IPS DF 6.9 (cell line): ENCODE measurements at places on chromosomes 13 and 19.

- H3K27ac ChIP-seq, result no peak overlapping the region
- no peaks in the 10 kb centered on the region for H3K27me3 ChIP-seq
- no peak overlapping the region for H3K4me3 ChIP-seq
- peak; percentile 43 for DNase-seq
- no peaks in the 10 kb centered on the region for H3K36me3 ChIP-seq
These were observed 10.1 kb downstream of the OR1I1 start for GRCh38 chr19:15091918-15092753.

- H3K36me3 ChIP-seq, result no peaks in the 10 kb centered on the region
- H3K4me1 ChIP-seq, result no peaks in the 10 kb centered on the region
- H3K27me3 ChIP-seq, result no peaks in the 10 kb centered on the region
- no peak overlapping the region for H3K27ac ChIP-seq
- DNase-seq, result no peak
These were observed 12.8 kb downstream of the ZNF546 start for GRCh38 chr19:40009674-40010073.

GRCh38 chr13:75170311-75170710, 311.7 kb downstream of the TBC1D4 start:
- peaks cover 1% of the 10 kb centered on the region; the same call in 1 of the 2 replicates for H3K4me1 ChIP-seq
- no peak overlapping the region for H3K4me3 ChIP-seq
- H3K27me3 ChIP-seq, result no peaks in the 10 kb centered on the region
- DNase-seq, result no peak

GRCh38 chr13:74000876-74001275, 133.3 kb downstream of the KLF12 start:
- H3K27me3 ChIP-seq, result no peaks in the 10 kb centered on the region
- no peak overlapping the region for H3K27ac ChIP-seq
- no peaks in the 10 kb centered on the region for H3K36me3 ChIP-seq
- no peak overlapping the region for H3K4me3 ChIP-seq
- no peaks in the 10 kb centered on the region for H3K4me1 ChIP-seq

GRCh38 chr19:22935151-22935550, 67.8 kb downstream of the ZNF728 start:
- H3K4me1 ChIP-seq, result no peaks in the 10 kb centered on the region
- no peak overlapping the region for H3K27ac ChIP-seq
- H3K36me3 ChIP-seq, result no peaks in the 10 kb centered on the region
- DNase-seq, result no peak
- no peak overlapping the region for H3K4me3 ChIP-seq

GRCh38 chr13:70390968-70391367, 282.7 kb upstream of the KLHL1 start:
- no peak overlapping the region for H3K27ac ChIP-seq
- H3K4me1 ChIP-seq, result peaks cover 1% of the 10 kb centered on the region; the same call in 1 of the 2 replicates
- H3K36me3 ChIP-seq, result no peaks in the 10 kb centered on the region
- no peaks in the 10 kb centered on the region for H3K27me3 ChIP-seq
- H3K4me3 ChIP-seq, result no peak overlapping the region

- no peaks in the 10 kb centered on the region for H3K27me3 ChIP-seq
- H3K4me3 ChIP-seq, result no peak overlapping the region
- H3K36me3 ChIP-seq, result peaks cover 2% of the 10 kb centered on the region; the same call in 1 of the 2 replicates
- H3K4me1 ChIP-seq, result no peaks in the 10 kb centered on the region
- no peak for DNase-seq
These were observed 25.3 kb upstream of the ZSCAN18 start for GRCh38 chr19:58123354-58123753.

DNA sequence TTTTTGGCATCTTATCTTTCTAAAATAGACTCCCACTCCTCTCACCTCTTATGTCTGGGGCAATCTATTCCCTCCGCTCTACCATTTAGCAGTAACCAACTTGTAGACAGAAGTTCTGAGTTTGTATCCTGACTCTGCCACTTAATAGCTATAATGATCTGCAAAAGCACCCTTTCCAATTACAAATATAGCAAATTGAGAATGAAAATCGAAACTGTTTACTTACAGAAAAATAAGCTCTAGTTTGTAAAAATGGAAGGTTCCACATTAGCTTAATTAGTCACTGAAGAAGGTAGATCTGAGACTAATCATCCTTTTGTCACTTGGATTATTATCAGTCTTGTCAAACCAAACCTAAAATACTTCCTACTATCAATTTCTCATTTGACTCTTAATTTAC, 409.3 kb downstream of the DIAPH3 start:
- no peaks in the 10 kb centered on the region for H3K4me1 ChIP-seq
- H3K27ac ChIP-seq, result no peak overlapping the region
- no peaks in the 10 kb centered on the region for H3K27me3 ChIP-seq

DNA sequence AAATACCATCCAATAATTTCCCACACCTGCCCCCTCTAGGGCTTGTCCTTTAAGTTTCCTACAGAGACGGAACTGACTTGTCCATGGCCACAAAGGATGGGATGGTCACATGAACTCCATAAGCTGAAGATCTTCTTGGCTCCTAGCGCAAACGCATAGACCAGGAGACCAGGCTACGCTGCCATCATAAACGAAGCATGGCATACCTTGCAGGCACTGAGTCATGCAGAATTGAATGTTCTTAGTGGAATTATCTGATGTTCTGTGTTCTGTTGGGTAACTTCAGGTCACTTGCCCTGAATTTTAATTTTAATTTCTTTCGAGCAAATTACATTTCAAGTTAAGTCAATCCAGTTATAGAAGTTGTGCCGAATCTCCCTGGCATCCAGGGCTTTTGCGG, 96.4 kb upstream of the STARD13 start:
- no peaks in the 10 kb centered on the region for H3K27me3 ChIP-seq
- DNase-seq, result no peak
- no peaks in the 10 kb centered on the region for H3K36me3 ChIP-seq
- H3K4me1 ChIP-seq, result no peaks in the 10 kb centered on the region
- H3K4me3 ChIP-seq, result no peak overlapping the region

- H3K36me3 ChIP-seq, result no peaks in the 10 kb centered on the region
- no peak for DNase-seq
- no peak overlapping the region for H3K4me3 ChIP-seq
- H3K27me3 ChIP-seq, result no peaks in the 10 kb centered on the region; the same call in 1 of the 2 replicates
- no peak overlapping the region for H3K27ac ChIP-seq
These were observed 26.4 kb upstream of the ZNF507 start for GRCh38 chr19:32318884-32319520.

- H3K27ac ChIP-seq, result no peak overlapping the region
- no peaks in the 10 kb centered on the region for H3K27me3 ChIP-seq
- no peaks in the 10 kb centered on the region for H3K4me1 ChIP-seq
- no peaks in the 10 kb centered on the region for H3K36me3 ChIP-seq
- no peak for DNase-seq
These were observed 67.3 kb upstream of the C1QTNF9 start for GRCh38 chr13:24242100-24242499.

DNA sequence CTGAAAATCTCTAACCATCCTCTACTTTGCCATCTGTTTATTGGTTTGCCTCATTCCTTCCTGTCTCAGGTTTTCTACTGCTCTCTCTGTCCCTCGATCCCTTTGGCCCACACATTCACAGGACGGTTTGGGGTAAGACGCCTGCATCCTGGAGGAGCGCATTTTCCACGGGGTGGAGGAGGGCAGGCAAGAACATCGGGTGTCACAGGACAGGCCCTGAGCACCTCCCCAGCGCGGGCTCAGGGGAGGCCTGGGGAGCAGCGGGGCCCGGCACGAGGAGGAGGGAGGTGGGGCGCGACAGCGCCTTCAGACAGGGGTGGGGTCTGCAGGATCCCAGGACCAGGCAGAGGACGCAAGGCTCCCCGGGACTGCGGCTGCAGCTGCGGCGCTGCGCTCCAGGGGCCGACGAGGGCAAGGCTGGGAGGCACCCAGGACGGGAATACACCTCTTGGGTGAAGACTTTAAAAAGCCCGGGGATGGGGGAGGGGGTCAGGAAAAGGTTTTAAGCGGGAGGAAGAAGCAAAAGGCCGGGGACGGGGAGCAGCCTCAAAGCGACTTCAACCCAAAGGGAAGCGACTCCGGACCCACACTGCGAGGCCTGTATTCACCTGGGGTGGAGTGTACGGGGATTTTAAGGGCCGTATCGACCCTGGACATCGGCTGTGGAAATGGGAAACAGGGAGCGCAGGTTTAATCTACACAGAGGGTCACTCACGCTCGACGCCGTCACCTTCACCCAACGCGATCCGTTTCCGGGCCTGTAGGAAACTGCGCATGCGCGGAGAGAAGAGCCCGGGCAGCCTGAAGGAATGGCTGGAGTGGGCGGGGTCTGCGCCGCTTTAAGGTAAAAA, at the start of gene ZNF415:
Gene ZNF415, minus strand, starts transcription at position 770 of the 851 bp plus-strand sequence. CDS start 10,234 bp downstream, outside the sequence.
- peak; percentile 45 for DNase-seq
- H3K36me3 ChIP-seq, result no peaks in the 10 kb centered on the region
- H3K27ac ChIP-seq, result no peak within 1 kb of the TSS

DNA sequence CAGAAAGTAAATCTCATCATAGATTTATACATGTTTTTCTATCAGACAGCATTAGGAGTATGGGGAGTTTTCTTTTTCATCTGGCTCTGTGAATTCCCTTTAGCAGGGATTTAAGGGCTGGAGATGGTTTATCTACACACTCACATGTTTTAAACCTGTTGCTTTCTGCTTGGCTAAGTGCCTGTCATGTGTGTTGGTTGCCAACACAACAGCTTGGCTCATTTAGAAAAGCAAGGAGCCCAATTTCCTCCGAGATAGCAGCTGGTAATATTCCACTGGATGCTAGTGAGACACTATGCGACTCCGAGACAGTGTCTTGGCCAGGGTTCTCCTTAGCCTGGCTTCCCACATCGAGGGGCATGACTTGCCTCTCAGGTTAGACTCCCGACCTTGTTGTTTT, 83.3 kb downstream of the KLF5 start:
- no peaks in the 10 kb centered on the region for H3K4me1 ChIP-seq
- H3K27ac ChIP-seq, result no peak overlapping the region
- no peaks in the 10 kb centered on the region; the same call in 1 of the 2 replicates for H3K27me3 ChIP-seq
- H3K36me3 ChIP-seq, result no peaks in the 10 kb centered on the region

- no peak overlapping the region for H3K27ac ChIP-seq
- no peaks in the 10 kb centered on the region for H3K4me1 ChIP-seq
- DNase-seq, result no peak
These were observed 10.2 kb downstream of the DPP9 start for GRCh38 chr19:4713384-4713951.

DNA sequence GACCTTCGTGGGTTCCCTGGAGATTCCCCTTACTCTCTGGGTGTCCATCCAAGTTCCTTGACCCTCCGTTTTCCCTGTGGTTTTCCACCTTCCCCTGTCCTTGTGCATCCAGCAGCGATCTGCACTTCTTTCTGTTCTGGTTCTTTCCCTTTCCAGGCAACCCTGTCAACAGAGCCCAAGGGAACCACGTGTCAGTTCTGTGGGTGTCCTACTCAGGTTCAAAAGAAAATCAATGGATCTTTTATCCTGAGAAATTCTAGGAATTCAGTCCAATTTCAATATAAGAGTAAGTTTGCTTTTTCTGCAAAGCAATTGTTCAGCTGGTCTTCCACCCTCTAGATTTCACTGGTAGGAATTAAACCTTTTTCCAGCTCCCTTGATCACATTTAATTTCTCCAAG, 1394.8 kb upstream of the SLC10A2 start:
- H3K36me3 ChIP-seq, result no peaks in the 10 kb centered on the region
- H3K27ac ChIP-seq, result no peak overlapping the region
- no peaks in the 10 kb centered on the region; the same call in 1 of the 2 replicates for H3K4me1 ChIP-seq

- no peak overlapping the region for H3K4me3 ChIP-seq
- no peak overlapping the region for H3K27ac ChIP-seq
- no peaks in the 10 kb centered on the region for H3K36me3 ChIP-seq
- no peaks in the 10 kb centered on the region for H3K27me3 ChIP-seq
These were observed 233.4 kb upstream of the CSNK1A1L start for GRCh38 chr13:37338726-37339385.

GRCh38 chr13:106996867-106997618, 429.1 kb upstream of the ARGLU1 start:
- H3K27me3 ChIP-seq, result no peaks in the 10 kb centered on the region
- no peaks in the 10 kb centered on the region for H3K4me1 ChIP-seq
- H3K36me3 ChIP-seq, result no peaks in the 10 kb centered on the region

DNA sequence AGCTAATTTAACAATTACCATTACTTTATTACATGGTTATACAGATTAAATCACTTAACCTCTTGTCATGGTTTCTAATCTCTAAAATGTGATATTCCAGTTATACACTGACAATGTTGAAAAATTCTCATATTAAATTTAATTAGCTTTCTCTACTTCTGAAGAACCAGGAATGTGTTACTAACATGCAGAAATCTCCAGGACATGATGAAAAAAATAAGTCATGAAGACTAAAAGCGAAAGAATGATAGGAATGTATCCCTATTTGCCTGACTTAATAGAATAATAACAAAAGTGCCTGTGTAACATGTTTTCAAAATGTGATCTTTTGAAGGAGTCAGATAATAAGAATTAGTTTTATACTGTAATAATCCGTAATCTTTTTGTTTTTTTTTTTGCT, 2823.7 kb upstream of the PCDH20 start:
- H3K4me3 ChIP-seq, result no peak overlapping the region
- H3K27me3 ChIP-seq, result no peaks in the 10 kb centered on the region
- no peak for DNase-seq
- no peaks in the 10 kb centered on the region for H3K36me3 ChIP-seq
- H3K4me1 ChIP-seq, result no peaks in the 10 kb centered on the region

DNA sequence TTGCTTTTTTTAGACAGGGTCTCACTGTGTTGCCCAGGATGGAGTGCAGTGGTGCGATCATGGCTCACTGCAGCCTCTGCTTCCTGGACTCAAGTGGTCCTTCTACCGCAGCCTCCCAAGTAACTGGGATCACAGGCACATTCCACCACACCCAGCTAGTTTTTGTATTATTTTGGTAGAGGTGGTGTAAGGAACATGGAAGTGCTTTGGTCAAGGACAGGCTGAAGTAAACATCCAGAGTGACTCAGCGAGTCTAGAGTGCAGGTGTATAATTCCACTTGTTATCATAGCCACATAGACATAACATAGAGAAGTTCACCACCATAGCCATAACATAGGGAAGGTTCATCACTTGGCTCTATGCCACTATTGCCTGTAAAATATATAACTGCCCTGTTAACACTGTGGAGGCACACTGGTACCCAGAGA, 98.6 kb downstream of the RBM26 start:
- H3K4me3 ChIP-seq, result no peak overlapping the region
- no peak overlapping the region for H3K27ac ChIP-seq
- DNase-seq, result no peak

- H3K36me3 ChIP-seq, result no peaks in the 10 kb centered on the region
- no peak overlapping the region for H3K27ac ChIP-seq
- H3K4me1 ChIP-seq, result no peaks in the 10 kb centered on the region
- no peak overlapping the region for H3K4me3 ChIP-seq
- DNase-seq, result no peak
These were observed 26.0 kb downstream of the DPRX start for GRCh38 chr19:53657778-53658177.

- DNase-seq, result no peak
- H3K36me3 ChIP-seq, result no peaks in the 10 kb centered on the region
- peaks cover 8% of the 10 kb centered on the region for H3K4me1 ChIP-seq
- H3K4me3 ChIP-seq, result no peak overlapping the region
- H3K27ac ChIP-seq, result no peak overlapping the region
- H3K27me3 ChIP-seq, result no peaks in the 10 kb centered on the region
These were observed 47.9 kb upstream of the EPHX3 start for GRCh38 chr19:15280048-15280725.

- no peak for DNase-seq
- H3K4me3 ChIP-seq, result no peak overlapping the region
- H3K4me1 ChIP-seq, result no peaks in the 10 kb centered on the region
- H3K36me3 ChIP-seq, result no peaks in the 10 kb centered on the region
- no peak overlapping the region for H3K27ac ChIP-seq
These were observed 169.0 kb upstream of the UFM1 start for GRCh38 chr13:38180670-38181069.

- no peak overlapping the region for H3K27ac ChIP-seq
- DNase-seq, result no peak
- no peaks in the 10 kb centered on the region for H3K36me3 ChIP-seq
- H3K4me1 ChIP-seq, result no peaks in the 10 kb centered on the region
- H3K4me3 ChIP-seq, result no peak overlapping the region
These were observed 440.4 kb downstream of the FGF9 start for GRCh38 chr13:22111152-22111783.

GRCh38 chr13:110359840-110360301, 52.8 kb downstream of the COL4A2 start:
- no peak overlapping the region for H3K4me3 ChIP-seq
- no peak overlapping the region for H3K27ac ChIP-seq
- DNase-seq, result no peak
- no peaks in the 10 kb centered on the region; the same call in 1 of the 2 replicates for H3K36me3 ChIP-seq
